ENCODE measurements at places on chromosomes 4 and X.

GRCh38 chr4:112560084-112560483 lies 44.1 kb upstream of the NEUROG2 start:
- H3K4me3 ChIP-seq, result no peak overlapping the region
- DNase-seq, result no peak
- no peaks in the 10 kb centered on the region for H3K36me3 ChIP-seq
- H3K27ac ChIP-seq, result no peak overlapping the region
- H3K4me1 ChIP-seq, result no peaks in the 10 kb centered on the region

- no peaks in the 10 kb centered on the region for H3K27me3 ChIP-seq
- H3K27ac ChIP-seq, result no peak overlapping the region
- no peaks in the 10 kb centered on the region for H3K36me3 ChIP-seq
- peak overlapping the region; percentile 87 for H3K4me3 ChIP-seq
Observed at GRCh38 chr4:25915353-25915705, 1.3 kb downstream of the SMIM20 start.

GRCh38 chrX:143634309-143634662 lies 1.6 kb downstream of the SLITRK4 start:
- no peak for DNase-seq
- peaks cover 17% of the 10 kb centered on the region for H3K27me3 ChIP-seq
- no peak overlapping the region for H3K4me3 ChIP-seq
- H3K36me3 ChIP-seq, result no peaks in the 10 kb centered on the region

- peaks cover 29% of the 10 kb centered on the region for H3K36me3 ChIP-seq
- H3K27me3 ChIP-seq, result no peaks in the 10 kb centered on the region
Observed at GRCh38 chrX:129593137-129593536, 53.1 kb downstream of the OCRL start.

- no peaks in the 10 kb centered on the region for H3K36me3 ChIP-seq
- H3K4me3 ChIP-seq, result no peak overlapping the region
- no peak overlapping the region for H3K27ac ChIP-seq
Observed at GRCh38 chrX:131264053-131264452, 25.1 kb downstream of the IGSF1 start.

- no peaks in the 10 kb centered on the region for H3K27me3 ChIP-seq
- H3K4me1 ChIP-seq, result no peaks in the 10 kb centered on the region
- H3K36me3 ChIP-seq, result no peaks in the 10 kb centered on the region
Observed at GRCh38 chrX:124335598-124335997, 3.1 kb downstream of the TEX13D start.

GRCh38 chrX:94655180-94655579 lies 981.2 kb downstream of the FAM133A start:
- no peak overlapping the region for H3K4me3 ChIP-seq
- no peaks in the 10 kb centered on the region for H3K27me3 ChIP-seq
- no peaks in the 10 kb centered on the region for H3K36me3 ChIP-seq
- H3K27ac ChIP-seq, result no peak overlapping the region
- no peak for DNase-seq

- no peak for DNase-seq
- no peaks in the 10 kb centered on the region for H3K4me1 ChIP-seq
- no peak overlapping the region for H3K4me3 ChIP-seq
Observed at GRCh38 chr4:86401826-86402225, 42.0 kb upstream of the MAPK10 start.

DNA sequence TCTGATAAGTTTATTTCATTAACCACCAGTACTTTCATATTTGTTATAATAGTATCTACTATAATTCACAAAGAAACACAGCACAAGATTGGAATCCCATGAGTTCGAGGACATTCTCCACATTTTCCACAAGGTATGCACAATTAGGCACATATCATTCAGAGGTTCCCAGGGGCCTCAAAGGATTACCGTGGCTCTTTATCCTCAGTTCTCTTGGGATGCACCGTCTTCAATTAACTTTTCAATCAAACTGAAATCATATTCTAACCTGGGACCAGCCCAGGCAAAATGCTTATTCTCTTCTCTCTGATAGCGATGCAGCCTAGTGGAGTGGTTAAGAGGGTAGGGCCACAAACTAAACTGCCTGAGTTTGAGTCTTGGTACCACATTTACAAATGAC lies 242.6 kb upstream of the RASGEF1B start:
- H3K27me3 ChIP-seq, result no peaks in the 10 kb centered on the region
- H3K36me3 ChIP-seq, result no peaks in the 10 kb centered on the region
- peaks cover 6% of the 10 kb centered on the region for H3K4me1 ChIP-seq

- H3K4me3 ChIP-seq, result no peak overlapping the region
- H3K27ac ChIP-seq, result no peak overlapping the region
- no peaks in the 10 kb centered on the region for H3K4me1 ChIP-seq
- H3K27me3 ChIP-seq, result no peaks in the 10 kb centered on the region
- no peak for DNase-seq
Observed at GRCh38 chr4:81790477-81790876, 318.8 kb upstream of the RASGEF1B start.

- H3K27ac ChIP-seq, result no peak overlapping the region
- no peak for DNase-seq
- H3K4me1 ChIP-seq, result no peaks in the 10 kb centered on the region
- H3K4me3 ChIP-seq, result no peak overlapping the region
- no peaks in the 10 kb centered on the region for H3K36me3 ChIP-seq
- no peaks in the 10 kb centered on the region for H3K27me3 ChIP-seq
Observed at GRCh38 chr4:119152741-119153140, 17.1 kb downstream of the MYOZ2 start.

DNA sequence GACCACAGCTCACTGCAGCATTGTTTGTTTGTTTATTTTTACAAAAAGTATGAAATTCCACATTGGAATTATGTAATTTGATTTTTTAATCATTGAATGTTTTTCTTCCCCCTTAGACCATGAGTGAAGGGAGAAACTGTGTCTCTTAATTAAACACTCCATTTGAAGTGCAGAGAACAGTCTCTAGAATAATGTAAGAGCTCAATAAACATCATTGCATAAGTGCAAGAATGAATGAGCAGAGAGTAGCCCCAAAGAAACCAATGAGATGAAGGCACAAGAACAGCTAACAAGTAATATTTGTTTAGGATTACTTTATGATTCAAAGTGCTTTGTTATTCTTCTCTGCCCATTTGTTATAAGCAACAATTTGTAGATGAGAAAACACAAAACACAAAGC lies 921.3 kb upstream of the LCORL start:
- no peak overlapping the region for H3K4me3 ChIP-seq
- DNase-seq, result no peak
- no peaks in the 10 kb centered on the region for H3K27me3 ChIP-seq
- no peak overlapping the region for H3K27ac ChIP-seq
- no peaks in the 10 kb centered on the region for H3K36me3 ChIP-seq

DNA sequence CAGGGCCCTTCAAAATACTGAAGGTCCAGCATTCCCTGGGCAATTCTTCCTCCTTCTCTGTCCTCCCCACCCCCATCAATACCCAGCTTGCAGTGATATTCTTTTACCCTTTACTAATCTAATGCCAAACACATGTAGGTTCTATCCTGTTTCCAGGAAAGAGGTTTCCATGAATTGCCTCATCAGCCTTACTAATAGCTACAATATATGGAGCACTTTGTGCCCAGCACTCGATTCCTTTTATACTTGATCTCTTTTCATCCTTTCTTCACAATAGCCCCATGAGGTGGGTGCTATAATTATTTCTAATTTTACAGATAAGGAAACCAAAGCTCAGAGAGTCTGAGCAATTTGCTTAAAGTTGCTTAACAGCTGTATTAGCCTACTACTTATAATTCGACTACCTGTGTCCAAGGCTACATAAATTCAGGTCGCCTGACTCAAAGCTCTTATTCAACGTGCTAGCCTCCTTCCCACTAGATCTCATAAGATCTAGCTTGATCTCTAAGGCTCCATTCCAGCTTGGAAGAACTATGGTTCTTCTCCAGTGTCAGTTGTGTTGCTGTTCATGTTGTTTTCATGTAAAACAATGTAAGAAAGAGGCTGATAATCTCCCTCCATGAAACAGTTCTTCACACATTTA lies 229.6 kb upstream of the PGRMC2 start:
- H3K4me1 ChIP-seq, result peaks cover 7% of the 10 kb centered on the region
- DNase-seq, result no peak
- H3K27ac ChIP-seq, result peak overlapping the region; percentile 10
- H3K4me3 ChIP-seq, result no peak overlapping the region

DNA sequence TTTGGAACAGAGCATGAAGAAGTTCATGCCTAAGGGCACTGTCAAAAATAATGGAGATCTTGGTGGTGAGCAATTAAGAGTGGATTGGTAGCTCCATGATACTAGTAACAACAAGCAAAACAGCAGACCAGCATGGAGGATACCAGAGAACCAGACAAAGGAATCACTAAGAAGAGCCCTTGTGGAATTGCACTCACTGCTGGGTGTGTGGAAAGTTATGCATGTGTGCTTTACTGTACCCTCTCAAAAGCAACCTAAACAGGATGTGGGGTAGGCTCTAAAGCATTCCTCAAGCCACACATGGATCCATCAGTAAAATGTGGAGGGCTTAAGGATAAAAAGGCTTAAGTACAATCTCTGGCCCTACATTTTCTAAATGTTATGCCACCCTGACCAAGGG lies 69.5 kb downstream of the AR start:
- H3K4me1 ChIP-seq, result no peaks in the 10 kb centered on the region
- no peak overlapping the region for H3K27ac ChIP-seq
- no peak for DNase-seq
- H3K4me3 ChIP-seq, result no peak overlapping the region
- no peaks in the 10 kb centered on the region for H3K36me3 ChIP-seq
- H3K27me3 ChIP-seq, result no peaks in the 10 kb centered on the region

DNA sequence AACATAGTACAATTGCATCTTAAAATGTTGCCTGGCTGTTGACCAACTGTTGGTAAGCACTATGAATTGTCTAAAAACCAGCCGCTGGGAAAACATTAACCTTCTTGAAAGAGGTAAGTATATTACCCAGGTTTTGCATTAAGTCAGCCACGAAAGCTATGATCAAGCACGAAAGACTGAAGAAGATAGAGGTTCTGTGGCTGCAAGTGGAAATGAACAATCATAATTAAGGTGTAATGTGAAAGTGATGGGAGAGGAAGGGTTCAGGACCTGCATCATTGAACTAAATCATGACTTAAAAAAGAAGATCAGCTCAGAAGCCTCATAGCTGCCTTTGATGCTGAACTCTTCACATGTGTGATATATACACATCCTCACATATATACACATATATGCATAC lies 341.0 kb downstream of the NR3C2 start:
- no peak overlapping the region for H3K27ac ChIP-seq
- no peak overlapping the region for H3K4me3 ChIP-seq
- H3K36me3 ChIP-seq, result no peaks in the 10 kb centered on the region
- peaks cover 3% of the 10 kb centered on the region for H3K4me1 ChIP-seq

DNA sequence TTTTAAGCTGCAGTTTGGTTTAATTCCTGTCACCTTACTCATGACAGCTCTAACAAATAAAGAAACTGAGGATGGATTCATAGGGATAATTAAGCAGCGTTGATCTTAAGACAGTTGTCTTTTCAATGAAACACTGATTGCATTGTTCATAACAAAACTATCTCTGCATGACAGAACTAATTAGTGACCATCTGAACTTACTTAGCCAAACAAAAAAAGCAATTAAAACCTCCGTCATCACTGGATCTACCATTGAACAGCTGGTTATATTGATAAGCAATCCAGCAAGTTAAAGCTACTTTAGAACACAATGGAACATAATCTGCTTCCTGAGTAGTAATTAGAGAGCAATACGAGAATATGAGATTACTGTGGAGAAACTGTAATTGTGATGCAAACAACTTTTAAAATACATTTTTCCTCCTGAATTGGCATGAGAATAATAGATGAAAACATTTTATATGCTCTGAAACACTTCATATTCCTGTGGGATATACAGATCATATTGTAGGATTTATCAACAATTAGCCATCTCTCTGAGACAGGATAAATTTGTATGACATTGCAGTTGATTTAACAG lies 2576.8 kb downstream of the PCDH7 start:
- no peaks in the 10 kb centered on the region for H3K4me1 ChIP-seq
- no peaks in the 10 kb centered on the region for H3K36me3 ChIP-seq
- DNase-seq, result no peak
- H3K4me3 ChIP-seq, result no peak overlapping the region
- no peak overlapping the region for H3K27ac ChIP-seq
- H3K27me3 ChIP-seq, result no peaks in the 10 kb centered on the region

GRCh38 chr4:42638993-42639392 lies 17.9 kb downstream of the ATP8A1 start:
- no peak overlapping the region for H3K4me3 ChIP-seq
- H3K27me3 ChIP-seq, result no peaks in the 10 kb centered on the region
- no peak for DNase-seq

DNA sequence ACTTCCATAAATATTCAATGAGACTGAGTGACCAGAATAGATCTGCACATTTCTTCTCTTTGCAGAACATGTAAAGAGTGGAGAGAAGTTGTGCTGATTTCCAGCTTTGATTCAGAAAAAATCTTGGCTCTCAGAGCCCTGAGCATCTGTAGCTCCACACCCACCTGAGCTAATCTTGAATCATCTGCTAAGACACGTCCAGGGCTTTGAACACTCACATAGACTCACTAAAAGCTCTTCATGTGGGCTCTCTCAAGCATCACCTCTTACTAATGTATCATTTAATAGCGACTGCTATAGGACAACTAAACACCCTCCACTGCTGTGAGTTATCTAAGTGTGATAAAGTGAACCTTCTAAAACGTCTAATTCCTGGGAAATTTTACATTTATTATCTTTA lies 147.7 kb upstream of the GRIA3 start:
- no peak for DNase-seq
- H3K4me1 ChIP-seq, result no peaks in the 10 kb centered on the region
- no peaks in the 10 kb centered on the region for H3K27me3 ChIP-seq
- H3K27ac ChIP-seq, result no peak overlapping the region

DNA sequence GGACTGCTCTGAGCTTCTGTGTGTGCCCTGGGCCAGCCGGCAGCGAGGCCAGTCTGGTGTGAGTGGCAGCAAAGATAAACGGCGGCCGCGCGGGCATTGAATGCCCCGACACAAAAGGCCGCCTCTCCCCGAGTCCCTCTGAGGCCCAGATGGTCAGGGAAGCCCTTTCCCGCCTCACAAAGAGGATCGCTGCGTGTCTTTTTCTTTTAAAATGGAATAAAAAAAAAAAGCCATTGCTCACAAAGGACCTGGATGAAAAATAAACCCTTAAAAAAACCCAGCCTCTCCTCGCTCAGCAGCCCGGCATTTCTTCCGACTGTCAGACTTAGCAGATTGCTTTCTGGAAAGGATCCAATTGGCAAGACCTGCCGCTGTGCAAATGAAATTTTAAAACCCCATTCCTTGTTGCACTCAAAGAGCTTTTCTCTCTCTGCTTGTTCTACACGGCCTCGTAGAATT lies 578.7 kb downstream of the BCOR start:
- H3K36me3 ChIP-seq, result no peaks in the 10 kb centered on the region
- no peaks in the 10 kb centered on the region for H3K4me1 ChIP-seq
- DNase-seq, result peak; percentile 57
- H3K27me3 ChIP-seq, result no peaks in the 10 kb centered on the region

DNA sequence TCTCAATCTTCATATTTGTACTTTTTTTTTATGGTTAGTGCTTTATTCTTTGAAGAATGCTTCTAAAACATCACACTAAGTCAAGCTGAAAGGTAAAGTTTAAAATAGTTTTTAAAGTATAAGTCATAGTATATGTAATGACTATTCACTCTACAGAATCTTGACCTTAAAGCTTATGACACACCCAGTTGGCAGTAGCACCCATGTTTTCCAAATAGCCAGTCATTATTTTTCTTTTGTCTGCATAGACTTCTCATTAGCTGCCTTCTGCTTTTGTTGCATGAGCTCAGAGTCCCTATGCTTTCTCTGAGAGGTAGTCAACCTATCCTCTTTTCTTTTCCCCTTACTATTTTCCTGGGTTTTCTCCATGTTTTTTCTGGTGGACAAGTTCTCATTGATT lies 231.5 kb downstream of the PCDH18 start:
- no peak overlapping the region for H3K27ac ChIP-seq
- no peaks in the 10 kb centered on the region for H3K36me3 ChIP-seq
- no peak overlapping the region for H3K4me3 ChIP-seq
- H3K4me1 ChIP-seq, result peaks cover 5% of the 10 kb centered on the region

- no peaks in the 10 kb centered on the region for H3K27me3 ChIP-seq
- DNase-seq, result no peak
- H3K4me3 ChIP-seq, result peak overlapping the region; percentile 92
- H3K27ac ChIP-seq, result no peak overlapping the region
- H3K36me3 ChIP-seq, result peaks cover 24% of the 10 kb centered on the region
Observed at GRCh38 chrX:1451251-1451660, 1.5 kb downstream of the ASMTL start.
